ENCODE measurements at places on chromosomes 12 and 14.

- DNase-seq = no peak
Measured at GRCh38 chr12:83826112-83826511, 1086.5 kb downstream of the SLC6A15 start.

GRCh38 chr12:109291521-109292341 is 17.4 kb downstream of the FOXN4 start:
- peak; percentile 95 for DNase-seq

GRCh38 chr14:58298477-58299400 is at the start of gene ARID4A:
Gene ARID4A (plus strand): TSS chr14:58298555. CDS start chr14:58299855, 1,300 bp downstream.
- peak; percentile 23 for DNase-seq

GRCh38 chr12:99393763-99394162 is 253.8 kb upstream of the GARIN6 start:
- no peak for DNase-seq

DNA sequence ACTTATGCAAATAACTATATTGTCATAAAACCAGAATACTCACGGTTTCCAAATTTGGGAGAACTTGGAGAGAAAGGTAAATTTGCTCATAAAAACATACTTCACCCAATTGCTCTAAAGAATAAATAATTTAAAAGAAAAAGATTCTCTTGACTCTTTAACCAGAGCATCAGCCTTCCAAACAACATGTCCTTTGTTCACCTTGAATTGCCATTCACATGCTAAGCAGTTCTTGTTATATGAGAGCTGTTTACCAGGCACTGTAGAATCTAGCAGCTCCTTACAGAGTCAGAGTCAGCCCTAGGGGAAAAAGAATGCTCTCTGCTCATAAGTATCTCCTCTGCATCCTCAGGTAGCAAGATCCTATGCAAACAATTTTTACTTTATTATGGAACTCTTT is 10.2 kb downstream of the SLCO1A2 start:
- DNase-seq = no peak
